G401 (cell line): ENCODE measurements at places on chromosomes 12 and 14.

- no peak for DNase-seq
Measured at GRCh38 chr14:68109132-68109900, 289.7 kb downstream of the RAD51B start.

DNA sequence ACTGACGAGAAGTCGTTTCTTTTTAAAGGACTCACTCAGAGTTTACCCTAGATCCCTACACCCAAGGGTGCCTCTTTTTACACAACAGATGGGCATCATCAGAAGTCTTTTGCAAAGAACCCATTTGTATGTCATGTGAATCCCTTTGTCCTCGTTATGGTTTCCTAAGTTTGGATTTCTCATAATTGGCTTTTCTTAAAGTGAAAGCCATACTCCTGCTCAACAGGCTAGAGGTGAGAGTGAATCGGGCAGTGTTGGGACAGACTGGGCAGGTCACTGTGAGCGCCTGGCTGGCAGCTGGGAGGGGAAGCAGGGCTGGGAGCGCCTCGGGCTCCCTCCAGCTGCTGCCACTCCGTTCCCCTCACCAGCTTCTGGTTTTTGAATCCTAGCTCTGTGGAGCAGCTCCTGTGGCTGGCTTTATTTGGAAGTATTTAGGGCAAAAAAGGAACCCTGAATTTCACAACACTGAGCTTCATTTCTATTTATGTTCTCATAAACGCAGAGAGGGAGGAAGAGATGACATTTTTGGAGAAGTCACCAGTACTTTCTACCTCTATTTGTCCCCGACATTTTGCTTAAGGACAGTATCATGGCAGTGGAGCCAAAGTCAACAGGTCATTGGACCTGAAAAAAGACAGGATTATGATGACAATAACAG lies 63.8 kb upstream of the ACTN1 start:
- DNase-seq = no peak

DNA sequence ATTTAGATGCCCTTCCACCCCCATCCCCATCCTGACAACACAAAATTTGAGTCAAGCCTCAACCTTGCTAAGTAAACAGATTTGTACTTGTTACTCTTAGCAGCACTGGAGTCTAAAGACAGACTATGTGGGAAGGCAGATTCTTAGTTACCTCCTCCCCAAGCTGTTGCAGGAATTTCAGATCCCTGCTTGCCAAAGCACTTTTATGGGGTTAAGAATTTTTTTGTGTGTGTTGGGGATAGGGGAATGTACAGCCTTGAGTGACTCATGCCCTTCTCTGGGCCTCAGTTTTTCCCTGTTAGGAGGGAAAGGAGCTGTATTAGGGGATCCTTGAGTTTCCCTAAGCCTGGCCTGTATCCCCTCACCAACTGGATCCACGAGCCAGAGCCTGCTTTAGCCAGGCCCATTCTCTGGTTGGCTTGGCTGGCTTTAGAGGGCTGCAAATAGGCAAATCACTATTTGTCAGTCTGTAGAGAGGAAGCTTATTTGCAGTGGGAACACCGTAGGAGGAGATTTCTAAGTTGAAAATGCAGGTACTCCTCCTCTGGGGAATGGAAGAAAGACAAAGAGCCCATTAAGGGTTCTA lies 27.7 kb upstream of the RNU6-8 start:
- no peak for DNase-seq

- DNase-seq = no peak
Measured at GRCh38 chr12:42539696-42540095, 49.9 kb downstream of the PRICKLE1 start.

- DNase-seq = no peak
Measured at GRCh38 chr14:76666746-76667145, 94.5 kb upstream of the VASH1 start.

DNA sequence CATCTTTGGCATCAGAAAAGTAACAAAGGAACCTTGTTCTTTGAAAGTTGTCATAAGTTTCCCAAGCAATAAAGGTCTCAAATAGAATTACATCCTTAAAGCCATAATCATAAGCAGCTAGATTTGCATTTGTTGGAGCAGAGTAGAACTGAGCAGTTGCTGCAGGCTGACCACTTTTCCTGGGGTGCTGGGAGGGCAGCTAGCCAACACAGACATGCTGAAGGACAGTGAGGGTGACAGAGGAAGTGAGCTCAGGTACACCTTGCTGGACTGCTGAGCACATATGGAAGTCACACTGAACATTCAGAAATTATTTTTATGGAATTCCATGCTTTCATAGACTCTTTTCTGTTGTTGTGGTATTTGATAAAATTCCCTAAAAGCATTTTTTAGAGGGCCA lies 66.2 kb downstream of the MARK3 start:
- DNase-seq = peak; percentile 87

DNA sequence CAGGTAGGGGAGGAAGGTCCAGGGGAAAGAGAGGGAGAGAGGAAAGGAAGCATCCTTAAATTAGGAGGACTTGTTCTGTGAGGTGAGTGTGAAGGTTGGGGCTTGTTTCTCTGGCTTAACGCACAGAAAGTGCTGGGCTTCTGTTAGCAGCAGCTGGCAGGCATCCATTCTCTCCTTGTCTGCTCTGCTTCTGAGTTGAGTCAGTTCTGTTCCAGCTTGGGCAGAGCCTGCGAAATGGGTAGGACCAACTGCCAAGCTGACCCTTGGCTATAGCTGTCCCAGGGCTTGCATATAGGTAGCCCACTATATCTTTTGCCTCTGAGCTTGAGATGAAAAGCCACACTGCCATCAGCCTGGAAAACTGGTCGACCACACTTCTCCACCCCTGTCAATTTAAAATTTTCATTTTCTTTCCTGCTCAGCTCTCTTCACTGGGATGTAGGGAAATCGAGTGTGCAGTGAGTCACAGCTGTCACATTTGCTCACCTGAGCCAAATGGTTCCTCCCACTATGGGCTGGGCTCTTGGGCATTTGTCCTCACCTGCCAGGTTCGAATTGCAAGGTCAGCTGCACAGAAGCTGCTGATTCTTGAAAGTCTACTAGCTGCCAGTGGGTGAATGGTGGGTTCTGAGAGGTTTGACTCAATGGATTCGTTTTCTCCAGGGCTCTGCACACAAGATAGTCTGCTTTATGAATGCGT lies 256.4 kb upstream of the PWP1 start:
- no peak for DNase-seq

- DNase-seq = no peak
Measured at GRCh38 chr12:44088647-44089046, 252.8 kb downstream of the TMEM117 start.

DNA sequence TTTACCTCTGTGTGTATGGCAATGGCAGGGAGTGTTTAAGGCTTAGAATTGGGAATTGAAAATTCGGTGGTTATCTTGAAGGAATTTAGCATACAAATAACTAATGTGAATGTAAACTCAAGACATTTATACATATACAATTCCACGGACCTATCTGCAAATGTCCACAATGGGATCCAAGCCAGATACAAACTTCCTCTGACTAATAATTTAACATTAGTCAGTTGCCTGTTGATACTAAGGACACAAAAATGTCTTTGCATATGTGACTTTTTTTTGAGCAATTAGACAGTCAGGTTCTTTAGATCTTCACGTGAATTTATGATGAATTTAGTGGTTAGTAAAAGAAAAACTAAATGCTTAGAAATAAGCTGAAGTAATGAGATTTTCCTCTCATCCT lies 40.5 kb downstream of the ESR2 start:
- no peak for DNase-seq

- DNase-seq = no peak
Measured at GRCh38 chr12:54189198-54189539, 384 bp upstream of the SMUG1 start.

- no peak for DNase-seq
Measured at GRCh38 chr12:82781309-82781997, 94.7 kb downstream of the TMTC2 start.

DNA sequence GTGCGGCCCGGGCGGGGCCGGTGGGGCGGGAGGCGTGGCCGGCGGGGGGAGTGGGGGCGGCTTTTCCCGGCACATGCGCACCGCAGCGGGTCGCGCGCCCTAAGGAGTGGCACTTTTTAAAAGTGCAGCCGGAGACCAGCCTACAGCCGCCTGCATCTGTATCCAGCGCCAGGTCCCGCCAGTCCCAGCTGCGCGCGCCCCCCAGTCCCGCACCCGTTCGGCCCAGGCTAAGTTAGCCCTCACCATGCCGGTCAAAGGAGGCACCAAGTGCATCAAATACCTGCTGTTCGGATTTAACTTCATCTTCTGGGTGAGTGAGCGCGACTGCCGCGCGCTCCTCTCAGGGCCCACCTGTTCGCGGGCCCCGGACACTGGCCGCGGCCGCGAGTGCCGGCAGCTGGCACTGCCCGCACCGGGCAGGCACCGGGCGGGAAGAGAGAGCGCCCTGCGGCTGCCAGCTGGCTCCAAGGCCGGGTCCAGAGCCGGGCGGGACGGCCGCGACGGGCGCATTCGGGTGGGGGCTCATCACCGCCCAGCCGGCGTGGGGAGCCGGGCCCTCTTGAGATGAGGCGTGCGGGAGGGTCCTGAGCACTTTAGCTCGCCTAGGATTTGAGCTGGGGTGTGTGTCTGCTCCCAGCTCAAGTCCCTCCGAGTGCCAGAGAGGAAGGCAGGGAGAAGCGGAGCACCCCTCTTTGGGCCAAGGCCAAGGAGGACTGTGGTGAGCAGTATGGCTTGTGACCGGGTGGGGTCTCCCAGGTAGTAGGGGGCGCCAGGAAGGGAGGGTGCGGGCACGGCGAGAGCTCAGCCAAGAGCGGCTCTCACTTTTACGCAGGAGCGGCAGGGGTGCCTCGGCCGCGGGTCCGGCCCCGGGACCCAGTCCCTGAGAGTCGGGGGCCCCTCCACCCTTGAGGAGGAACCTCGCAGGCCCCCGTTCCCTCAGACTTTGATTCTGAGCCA lies at the start of gene CD9:
TSS of gene CD9 (plus strand) at position 145 of the 957 bp plus-strand sequence. CDS start at position 245, 100 bp downstream.
- DNase-seq = no peak

DNA sequence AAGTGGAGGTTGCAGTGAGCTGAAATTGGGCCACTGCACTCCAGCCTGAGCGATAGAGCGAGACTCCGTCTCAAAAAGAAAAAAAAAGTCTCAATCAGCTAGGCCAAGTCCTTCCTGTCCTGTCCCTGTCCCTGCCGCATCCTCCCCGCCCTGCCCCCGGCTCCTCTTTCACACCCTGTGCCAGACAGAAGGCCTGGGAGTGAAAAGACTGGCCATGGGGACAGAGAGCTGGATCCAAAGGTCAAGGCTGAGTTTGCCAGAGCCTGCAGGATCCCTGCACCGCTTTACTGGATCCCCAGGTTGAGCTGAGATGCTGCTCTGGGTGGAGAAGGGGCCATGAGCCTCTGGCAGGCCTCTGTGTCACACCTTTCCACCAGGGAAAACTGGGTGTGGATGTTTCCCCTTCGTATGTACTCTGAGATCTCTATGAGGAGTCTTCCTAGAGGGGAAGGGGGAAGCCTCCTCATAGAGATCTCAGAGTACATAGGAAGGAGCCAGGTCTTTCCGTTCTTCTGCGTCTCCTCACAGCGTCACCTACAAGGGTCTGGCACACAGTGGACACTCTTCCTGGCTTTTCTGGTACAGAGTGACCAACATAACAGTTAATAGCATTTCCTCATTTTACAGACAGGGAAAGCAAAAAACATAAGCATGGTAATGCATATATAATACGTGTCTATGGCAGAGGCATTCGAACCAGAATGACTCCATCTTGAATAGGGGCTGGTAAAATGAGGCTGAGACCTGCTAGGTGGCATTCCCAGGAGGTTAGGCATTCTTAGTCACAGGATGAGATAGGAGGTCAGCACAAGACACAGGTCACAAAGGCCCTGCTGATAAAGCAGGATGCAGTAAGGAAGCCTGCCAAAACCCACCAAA lies 35.1 kb downstream of the NINJ2 start:
- no peak for DNase-seq

DNA sequence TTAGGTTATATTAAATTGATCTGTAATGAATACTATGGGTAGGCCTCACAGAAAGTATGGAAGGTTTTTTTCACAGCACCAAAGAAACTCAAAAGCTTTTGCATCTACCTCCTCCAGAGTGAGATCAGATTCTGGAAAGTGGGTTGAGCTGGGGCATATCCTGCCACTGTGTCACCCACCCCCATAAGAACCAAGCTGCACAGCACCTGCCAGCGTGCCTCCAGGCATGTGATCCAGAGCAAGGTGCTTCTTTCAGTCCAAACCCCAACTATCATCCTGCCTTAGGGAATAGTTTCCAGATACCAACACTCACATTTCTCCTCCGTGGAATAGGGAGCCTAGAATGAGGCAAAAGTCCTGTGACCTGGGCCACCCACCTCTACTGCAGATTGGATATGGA lies 42.6 kb upstream of the PRB2 start:
- no peak for DNase-seq

GRCh38 chr12:90675106-90675505 lies 279.9 kb downstream of the CCER1 start:
- no peak for DNase-seq

DNA sequence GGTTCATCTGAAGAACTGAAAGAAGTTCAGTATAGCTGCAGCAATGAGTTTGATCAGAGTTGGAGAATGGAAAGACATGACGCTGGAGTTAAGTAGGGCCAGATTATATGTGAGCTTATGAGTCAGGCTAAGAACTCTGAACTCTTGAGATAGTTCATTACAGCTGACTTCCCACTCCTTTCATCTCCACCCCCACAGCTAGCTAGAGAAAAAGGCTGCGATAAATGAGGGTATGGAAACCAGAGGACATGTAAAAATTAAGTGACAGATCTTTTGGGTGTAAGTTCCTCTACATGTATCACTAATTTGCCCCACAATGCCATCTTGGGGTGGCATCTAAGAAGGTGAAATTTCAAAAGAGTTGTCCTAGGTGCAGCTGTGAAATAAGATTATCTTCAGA lies 28.6 kb downstream of the PYM1 start:
- no peak for DNase-seq

DNA sequence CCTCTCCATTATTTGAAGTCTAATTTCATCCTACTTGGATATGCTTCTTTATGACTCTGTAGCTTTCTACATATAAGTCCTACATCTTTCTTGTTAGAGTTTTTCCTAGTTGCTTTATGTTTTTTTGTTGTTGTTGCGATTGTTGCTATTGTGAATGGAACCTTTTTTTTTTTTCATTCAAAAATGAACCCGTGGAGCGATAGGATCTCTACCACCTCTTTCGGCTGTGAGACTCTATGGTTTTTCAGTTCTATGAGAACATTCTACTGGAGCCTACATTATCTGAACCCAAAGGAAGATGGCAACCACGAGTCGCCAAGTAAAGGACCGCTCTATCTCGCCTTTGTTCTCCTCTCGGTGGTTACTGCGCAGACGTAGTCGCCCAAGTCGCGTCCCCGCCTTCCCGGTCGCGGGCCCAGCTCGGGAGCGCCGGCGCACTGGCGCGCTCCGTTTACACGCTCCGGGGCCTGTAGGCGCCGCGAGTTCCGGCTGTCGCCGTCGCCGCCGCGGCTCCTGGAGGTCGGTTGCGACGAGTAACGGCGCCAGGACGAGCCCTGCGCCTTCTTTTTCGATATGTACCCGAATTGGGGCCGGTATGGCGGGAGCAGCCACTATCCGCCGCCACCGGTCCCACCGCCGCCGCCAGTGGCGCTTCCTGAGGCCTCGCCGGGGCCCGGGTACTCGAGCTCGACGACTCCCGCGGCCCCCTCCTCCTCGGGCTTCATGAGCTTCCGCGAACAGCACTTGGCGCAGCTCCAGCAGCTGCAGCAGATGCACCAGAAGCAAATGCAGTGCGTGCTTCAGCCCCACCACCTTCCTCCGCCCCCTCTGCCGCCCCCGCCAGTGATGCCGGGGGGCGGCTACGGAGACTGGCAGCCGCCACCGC lies at the start of gene YLPM1:
TSS of gene YLPM1 (plus strand) at position 400 of the 886 bp plus-strand sequence. CDS start at position 574, 174 bp downstream.
- peak; percentile 96 for DNase-seq

GRCh38 chr12:29879606-29880308 lies 96.0 kb upstream of the TMTC1 start:
- DNase-seq = no peak

GRCh38 chr14:22847661-22848341 lies 11.4 kb downstream of the MMP14 start:
- DNase-seq = peak; percentile 40

GRCh38 chr12:124194264-124194892 lies 100.5 kb upstream of the RFLNA start:
- no peak for DNase-seq
